ENCODE measurements at places on chromosomes 3 and 15.

DNA sequence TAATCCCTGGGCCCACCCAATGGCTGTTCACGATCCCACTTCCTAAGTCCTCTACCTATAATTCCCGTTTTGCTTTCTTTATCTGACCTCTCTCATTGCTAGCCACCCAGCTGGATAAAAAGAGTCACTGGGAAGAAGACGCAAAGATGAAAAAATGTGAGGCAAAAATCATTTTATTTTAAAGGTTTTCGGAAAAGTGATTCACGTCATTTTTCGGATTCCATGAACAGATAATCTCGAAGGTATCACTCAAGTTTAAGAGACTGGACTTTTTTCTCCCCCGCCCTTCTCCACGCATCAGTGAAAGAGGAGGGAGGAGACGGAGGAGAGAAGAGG, 266.6 kb downstream of the CGGBP1 start:
- DNase-seq: no peak

DNA sequence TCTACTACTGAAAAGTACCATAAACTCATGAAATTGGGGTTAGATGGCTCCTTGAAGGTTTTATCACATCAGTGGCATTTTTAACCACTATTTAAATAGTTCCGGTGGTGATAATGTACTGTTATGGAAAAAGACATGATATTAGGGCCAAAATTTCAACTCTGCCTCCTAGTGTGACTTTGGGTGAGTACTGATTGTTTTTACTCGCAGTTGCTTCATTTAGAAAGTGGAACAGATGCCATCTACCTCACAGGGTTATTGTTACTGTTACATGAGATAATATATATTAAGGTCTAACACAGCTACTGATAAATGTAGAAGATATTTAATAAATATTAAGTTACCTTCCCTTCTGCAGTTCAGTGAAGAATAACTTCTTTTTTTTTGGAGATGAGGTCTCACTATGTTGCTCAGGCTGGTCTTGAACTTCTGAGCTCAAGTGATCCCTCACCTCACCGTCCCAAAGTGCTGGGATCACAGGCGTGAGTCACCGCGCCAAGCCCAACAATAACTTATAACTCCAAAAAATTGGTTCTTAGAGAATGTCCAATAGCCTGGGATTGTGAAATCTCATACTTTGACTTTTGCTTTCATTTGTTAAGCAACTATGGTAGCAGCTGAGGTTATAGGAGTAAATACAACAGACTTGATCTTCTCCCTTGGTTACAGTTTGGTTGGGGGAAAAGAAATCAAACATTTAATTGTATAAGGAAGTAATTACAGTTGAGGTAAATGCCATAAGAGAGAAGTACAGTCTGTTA, 48.3 kb downstream of the MEF2A start:
- DNase-seq: no peak

DNA sequence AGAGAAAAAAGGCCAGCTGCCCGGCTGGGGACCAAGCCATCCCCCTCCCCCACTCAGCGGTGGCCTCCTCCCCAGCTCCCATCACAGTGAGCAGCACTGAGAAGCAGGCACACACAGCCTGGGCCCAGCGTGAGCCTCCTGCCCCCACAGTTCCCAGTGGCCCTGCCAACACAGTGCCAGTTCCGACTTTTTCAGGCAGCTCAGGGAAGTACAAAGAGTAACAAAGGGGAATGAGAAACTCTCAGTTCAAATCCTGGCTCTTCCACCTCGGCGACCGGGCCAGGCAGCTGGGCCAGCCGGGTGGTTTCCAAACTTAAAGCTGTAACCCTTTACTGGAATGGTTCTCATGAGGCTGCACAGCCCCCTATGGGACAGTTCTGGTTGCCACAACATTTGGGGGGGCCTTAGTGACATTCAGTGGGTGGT, 18.5 kb downstream of the TNK2 start:
- peak; percentile 76 for DNase-seq

GRCh38 chr3:151946606-151947005, 73.2 kb downstream of the SUCNR1 start:
- no peak for DNase-seq

GRCh38 chr3:59908701-59909100, 858.9 kb upstream of the CFAP20DC start:
- no peak for DNase-seq

- DNase-seq: peak; percentile 23
Observed at GRCh38 chr15:40439960-40440742, 602 bp upstream of the BAHD1 start.

- DNase-seq: no peak
Observed at GRCh38 chr3:119362940-119363725, 69.0 kb downstream of the ARHGAP31 start.

DNA sequence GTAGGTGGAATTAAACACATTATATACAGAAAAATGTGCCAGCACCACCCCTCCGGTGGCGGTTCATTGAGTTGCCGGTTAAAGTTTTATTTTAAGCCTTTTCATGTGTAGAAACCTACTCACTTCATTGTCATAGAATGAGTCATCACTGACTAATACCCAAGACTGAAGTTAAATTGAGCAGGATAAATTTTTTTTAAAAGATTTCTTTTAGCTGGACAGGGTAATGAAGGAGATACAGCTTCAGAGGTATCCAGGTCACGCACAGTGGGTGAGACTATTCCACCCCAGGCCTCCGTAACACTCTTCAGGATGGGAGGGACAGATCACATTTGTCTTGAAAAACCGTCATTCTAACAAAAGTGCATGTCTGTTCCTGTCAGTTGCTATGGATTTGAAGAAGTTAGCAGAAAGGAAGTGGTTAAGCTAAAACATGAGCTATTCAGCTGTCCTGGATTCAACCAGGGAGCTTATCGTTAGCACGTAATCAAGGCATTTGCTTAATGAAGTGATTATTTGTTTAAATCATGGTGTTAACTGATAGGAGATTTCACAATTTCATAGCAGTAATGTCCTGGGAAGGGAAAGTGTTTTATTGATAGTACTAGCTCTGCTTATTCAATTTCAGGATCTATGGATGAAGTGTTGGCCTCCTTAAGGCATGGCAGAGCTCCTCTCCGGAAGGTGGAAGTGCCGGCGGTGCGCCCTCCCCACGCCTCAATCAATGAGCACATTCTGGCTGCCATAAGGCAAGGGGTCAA, 23.4 kb downstream of the WHAMM start:
- DNase-seq: no peak

GRCh38 chr3:147497286-147497685, 88.1 kb downstream of the ZIC1 start:
- no peak for DNase-seq

DNA sequence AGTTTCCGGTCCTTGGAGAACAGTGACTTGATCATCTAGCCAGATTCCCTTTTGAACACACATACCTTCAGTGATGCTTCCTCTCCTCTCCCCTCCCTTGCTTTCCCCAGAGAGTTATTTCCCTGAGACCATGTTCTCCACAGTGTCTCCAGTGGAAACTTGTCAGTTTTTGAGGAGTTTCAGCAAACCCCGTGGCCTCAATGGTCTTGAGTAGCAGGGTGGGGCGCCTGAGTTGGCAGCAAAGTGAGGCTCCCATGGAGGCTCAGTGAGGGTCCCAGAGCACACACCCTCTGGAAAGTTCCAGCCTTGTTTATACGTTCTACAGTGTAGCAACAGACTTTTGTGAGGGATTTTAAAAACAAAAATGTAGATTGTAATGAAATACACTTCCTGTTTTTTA, 135.1 kb downstream of the LRRC28 start:
- no peak for DNase-seq

GRCh38 chr3:158659454-158660237, 12.8 kb downstream of the LXN start:
- DNase-seq: peak; percentile 14

GRCh38 chr3:57221883-57222282, 5.6 kb upstream of the APPL1 start:
- DNase-seq: no peak

DNA sequence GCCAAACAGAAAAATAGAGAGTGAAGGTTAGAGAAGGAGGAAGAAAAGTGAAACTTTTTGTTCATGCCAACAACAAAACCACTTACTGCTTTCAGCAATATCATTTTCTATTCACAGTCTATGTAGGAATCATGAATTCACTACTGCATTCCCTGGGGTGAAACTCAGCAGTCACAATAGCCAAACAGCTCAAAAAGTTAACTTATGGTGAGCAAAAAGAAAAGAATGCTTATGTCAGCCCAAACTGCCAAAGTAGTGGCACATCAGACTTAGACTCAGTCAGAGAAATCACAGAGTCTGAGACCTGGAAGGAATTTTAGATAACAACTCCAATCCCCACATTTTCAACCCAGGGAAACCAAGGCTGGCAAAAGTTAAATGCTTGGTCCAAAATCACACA, 238.7 kb upstream of the TMCO5A start:
- no peak for DNase-seq

- no peak for DNase-seq
Observed at GRCh38 chr3:41417574-41417973, 218.3 kb downstream of the CTNNB1 start.

GRCh38 chr3:66898155-66898554, 100.0 kb upstream of the KBTBD8 start:
- DNase-seq: no peak

DNA sequence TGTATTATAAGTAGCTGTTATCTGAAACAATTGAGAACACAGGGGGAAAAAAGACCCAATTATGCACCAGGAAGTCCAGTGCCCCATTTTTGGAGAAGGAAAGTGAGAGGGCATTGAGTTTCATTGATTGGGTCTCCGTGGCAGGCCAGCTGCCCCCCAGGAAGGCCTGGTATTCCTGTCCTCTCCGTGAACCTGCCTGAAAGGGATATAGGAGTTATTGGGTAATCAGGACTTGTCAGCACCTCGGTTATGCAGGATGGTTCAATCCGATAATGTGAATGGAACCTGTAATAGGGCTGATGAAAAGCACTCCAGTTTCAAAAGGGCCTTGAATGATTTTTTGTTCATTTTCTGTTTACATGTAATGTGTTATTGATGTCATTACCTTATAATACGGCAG, 122.0 kb upstream of the RARB start:
- no peak for DNase-seq

DNA sequence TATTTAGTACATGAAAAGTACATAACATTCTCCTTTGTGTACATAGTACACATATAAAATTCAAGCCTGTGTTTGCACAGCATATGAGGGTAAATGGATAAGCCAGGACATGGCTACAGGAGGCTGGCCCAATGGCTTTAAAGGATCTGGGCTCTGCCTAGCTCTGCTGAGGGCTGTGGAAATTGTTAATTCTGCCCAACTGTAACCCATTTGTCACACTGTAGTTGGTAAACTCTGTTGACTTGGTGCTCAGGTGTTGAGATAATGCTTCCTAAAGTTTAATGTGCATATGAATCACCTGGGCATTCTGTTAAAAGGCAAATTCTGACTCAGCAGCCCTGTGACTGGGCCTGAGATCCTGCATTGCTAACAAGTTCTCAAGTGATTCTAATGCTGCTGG, 196.5 kb upstream of the ZPLD1 start:
- DNase-seq: no peak

GRCh38 chr3:129352045-129352444, 73.4 kb downstream of the HMCES start:
- no peak for DNase-seq

DNA sequence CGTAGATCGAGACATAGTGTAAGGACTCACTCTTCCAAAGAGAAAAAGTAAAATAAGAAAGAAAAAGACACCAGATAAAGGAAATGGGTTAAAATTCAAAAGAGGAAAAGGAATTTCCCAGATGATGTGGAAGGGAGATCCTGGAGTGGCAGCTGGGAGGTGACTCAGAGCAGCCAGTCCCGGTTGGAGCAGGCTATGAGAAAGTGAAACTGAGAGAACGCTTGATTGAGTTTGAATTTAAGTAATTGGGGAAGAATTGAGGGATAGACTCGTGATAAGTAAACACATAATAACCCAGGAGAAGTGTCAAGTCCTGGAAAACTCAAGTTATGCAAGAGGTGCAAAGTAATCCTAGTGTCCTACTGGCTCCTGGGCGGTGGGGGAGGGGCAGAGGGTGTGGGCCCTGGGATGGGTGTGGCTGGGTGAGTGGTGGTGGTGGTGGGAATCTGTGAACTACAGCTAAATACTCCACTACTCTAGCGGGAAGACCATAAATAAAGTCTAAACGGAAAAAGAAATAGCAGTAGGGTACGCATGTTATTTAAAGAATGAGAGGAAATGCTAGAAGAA, 1.2 kb downstream of the PRR20G start:
- DNase-seq: no peak

DNA sequence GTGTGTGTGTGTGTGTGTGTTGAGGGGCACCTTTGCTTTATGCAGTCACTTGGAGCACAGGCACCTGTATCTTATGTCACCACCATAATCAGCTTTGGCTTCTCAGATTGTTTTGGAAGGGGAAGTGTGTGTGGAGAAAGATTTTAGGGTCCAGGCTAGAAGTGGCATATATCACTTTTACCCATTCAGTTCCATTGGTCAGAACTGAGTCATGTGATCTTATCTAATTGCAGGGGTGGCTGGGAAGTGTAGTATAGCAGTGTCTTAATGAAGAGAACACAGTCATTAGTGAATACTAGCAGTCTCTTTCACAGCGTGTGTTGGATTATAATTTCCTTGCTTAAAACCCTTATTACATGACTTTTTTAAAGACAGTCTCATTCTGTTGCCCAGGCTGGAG, 20.6 kb downstream of the NCK1 start:
- no peak for DNase-seq

GRCh38 chr3:16330351-16330750, 65.3 kb downstream of the OXNAD1 start:
- DNase-seq: no peak

- DNase-seq: no peak
Observed at GRCh38 chr3:18988614-18989229, 159.6 kb upstream of the KCNH8 start.

GRCh38 chr3:32818970-32819511, 1.2 kb downstream of the TRIM71 start:
- no peak for DNase-seq

DNA sequence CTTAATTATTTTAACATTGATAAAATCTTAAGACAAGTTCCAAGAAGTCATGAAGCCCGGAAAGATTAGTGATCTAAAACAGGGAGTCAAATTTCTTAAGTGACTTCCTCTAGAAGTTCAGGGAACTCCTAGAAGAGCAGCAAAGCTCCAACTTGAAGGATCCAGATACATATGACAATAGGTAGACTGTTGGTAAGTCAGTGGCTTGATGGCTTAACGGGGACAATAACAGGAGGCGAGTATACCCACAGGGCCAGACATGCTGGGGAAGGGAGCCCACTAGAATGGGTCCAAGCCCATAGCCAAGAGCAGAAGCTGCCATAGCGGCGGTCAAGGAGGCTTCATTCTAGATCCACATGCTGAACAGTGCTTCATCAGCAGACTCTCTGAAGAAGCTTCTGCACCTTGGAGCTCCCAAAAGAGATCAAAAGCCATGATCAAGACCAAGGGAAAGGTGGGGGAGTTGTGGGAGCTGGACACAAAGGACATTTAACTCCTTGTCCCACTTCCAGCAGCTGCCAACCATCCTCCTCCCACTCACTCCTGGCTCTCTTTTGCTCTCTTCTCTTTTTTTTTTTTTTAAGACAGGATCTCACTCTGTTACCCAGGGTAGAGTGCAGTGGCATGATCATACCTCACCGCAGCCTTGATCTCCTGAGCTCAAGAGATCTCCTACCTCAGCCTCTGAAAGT, 10.2 kb upstream of the CA12 start:
- DNase-seq: no peak

GRCh38 chr3:18987862-18988447, 160.4 kb upstream of the KCNH8 start:
- DNase-seq: peak; percentile 9

GRCh38 chr15:60704717-60705116, 225.8 kb upstream of the ICE2 start:
- no peak for DNase-seq

- DNase-seq: no peak
Observed at GRCh38 chr15:39581793-39582285, 960 bp downstream of the THBS1 start.

All from amygdala (tissue), 56 donors.